ENCODE measurements at places on chromosomes 4 and X.

DNA sequence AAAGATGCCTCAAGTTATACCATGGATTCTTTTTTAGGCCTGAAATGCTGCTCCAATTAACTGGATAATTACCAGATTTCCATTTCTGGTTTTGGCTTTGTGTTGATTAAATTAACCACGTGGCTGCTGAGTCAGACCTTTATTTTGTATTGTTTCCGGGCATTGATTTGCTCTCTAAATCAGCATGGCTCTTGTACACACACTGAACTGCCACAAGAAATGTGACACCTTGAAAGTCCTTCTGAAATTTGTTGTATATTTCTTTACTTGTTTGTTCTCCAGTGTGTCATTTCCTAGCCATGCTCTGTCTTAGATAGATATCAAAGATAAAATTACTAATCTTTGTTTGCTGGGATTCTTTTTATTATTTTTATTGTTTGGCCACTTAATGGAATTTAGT is 11.7 kb downstream of the MTTP start:
- no peak for ATAC-seq

DNA sequence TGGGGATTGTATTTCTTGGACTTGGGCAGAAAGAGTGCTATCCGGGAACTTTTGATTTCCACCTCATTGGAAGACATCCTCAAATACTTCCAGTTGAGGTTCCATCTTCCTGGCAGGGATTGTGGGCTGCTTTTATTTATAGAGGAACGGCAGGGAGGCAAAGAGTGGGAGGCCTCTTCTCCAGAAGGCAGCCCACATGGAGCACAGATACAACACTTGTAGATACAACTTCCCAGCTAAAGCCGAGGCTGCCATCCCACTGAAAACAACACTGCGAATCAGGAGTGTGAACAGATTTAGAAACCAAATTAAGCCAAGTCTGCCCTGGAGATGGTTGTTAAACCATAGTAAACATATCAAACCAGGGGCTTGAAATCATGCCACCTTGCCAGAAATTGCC is 212.8 kb upstream of the PPARGC1A start:
- no peak for ATAC-seq

- no peak for ATAC-seq
Measured at GRCh38 chr4:7649741-7650531, 215.2 kb upstream of the PSAPL1 start.

DNA sequence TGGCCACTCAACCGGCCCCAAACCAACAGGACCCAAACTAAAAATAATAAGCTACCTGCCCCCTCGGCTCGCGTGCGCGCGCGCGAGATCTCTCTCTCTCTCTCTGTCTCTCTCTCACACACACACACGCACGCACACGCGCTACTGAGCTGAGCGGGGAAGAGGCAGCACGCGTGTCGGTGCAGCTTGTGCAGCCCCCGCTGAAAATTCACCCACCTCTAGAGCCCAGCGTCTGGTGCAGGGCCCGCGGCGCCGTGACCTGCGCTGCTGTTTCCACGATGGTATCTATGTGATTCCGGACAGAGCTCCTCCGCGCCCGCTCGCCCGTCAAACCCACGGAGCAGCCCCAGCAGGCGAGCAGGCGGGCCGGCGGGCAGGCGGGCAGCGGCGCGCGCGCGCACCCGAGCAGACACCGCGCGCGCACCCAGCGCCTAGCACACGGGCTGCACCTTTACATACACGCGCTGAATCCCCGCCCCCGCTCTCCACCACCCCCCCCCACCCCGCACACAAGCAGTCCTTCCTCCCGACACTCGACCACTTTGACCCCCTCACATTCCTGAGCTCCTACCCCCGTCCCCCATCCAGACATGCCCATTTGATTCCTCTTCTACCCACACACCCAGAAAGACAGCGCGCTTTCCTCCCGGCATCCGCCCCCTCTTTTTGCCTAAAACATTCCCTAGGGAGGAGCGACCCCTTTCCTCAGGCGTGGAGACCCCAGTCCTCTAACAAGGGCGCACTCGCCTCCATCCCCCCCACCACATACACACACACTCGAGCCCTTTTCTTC is 1.0 kb downstream of the SLITRK4 start:
- ATAC-seq = no peak

DNA sequence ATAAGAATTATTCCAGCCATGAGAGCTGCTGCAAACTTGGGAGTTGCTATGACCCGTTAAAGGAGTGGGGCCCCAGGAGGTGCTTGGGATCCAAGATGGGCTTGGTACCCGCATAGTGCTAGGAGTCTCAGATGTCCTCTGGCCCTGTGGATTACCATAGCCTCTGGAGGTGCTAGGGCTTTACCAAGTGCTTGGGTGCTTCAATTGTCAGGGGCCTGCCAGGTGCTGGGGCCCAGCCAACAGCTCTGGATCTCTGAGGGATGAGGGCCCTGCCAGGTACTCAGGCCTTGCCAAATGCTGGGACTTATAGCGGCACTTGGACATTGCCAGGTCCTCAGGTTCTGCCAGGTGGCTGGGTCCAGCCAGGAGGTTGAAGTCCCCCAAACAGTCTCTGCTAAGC is 32.0 kb upstream of the USP51 start:
- ATAC-seq = no peak

- ATAC-seq = no peak
Measured at GRCh38 chr4:99846891-99847290, 30.3 kb downstream of the DAPP1 start.

- no peak for ATAC-seq
Measured at GRCh38 chrX:151711787-151712186, 4.0 kb upstream of the FATE1 start.

DNA sequence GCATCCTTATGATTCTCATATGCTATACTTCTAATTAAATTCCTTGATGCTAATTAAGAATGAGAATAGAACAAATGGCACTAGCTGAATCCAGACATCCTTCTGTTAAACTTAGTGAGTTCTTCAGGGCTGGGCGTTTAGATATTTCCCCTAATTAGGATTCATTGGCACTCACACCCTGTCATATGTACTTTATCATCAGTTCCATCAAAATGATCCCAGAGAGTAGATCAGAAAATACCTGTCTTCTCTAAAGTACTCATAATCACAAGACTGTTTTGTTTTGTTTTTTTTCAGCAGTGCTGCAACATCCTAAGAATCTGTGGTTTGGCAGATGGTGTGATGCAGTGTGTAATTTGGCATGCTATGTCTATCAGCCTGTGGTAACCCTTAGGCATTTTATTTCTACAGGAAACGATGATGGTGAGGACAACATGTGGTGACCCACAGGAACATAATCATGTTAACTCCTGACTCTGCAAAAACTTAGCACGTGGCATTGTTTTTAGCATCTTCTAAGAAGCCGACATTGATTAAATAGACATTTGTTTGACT is 2528.4 kb downstream of the ARAP2 start:
- ATAC-seq = no peak

GRCh38 chrX:13469963-13470684 is 99.3 kb upstream of the EGFL6 start:
- ATAC-seq = peak; percentile 51

DNA sequence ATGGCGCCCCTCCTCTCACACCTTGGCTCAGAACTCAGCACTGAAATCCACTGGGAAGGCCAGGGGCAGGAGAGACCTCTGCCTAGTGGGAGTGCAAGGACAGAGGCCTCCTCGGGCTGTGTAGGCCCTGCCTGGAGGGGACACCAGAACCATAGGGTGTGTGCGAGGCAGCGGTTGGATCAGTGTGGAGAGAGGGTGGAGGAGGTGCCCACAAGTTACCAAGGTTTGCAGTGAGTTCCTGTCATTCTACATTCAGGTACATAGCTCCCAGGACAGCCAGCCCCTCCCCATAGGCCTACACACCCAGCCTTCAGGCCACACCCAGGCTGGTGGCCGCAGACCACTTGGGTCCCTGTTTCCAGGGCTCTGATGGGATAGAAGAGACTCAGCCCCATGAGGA is 19.2 kb upstream of the SPON2 start:
- ATAC-seq = peak; percentile 41

DNA sequence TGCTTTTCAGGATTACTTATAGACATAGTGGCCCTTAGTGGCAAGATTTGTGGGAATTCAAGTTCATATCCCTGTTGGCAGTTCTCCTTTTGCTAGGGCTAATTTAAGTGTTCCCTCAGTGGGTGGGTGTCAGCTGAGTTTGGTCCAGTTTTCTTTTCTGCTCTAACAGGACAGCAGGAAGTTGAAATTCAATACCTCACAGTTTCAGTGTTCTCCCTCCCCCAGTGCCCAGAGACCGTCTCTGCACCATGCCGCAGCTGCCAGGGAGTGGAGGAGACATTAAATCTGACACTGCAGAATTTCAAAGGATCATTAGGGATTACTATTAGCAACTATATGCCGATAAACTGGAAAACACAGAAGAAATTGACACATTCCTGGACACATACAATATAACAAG is 50.7 kb downstream of the UBE2NL start:
- ATAC-seq = no peak

DNA sequence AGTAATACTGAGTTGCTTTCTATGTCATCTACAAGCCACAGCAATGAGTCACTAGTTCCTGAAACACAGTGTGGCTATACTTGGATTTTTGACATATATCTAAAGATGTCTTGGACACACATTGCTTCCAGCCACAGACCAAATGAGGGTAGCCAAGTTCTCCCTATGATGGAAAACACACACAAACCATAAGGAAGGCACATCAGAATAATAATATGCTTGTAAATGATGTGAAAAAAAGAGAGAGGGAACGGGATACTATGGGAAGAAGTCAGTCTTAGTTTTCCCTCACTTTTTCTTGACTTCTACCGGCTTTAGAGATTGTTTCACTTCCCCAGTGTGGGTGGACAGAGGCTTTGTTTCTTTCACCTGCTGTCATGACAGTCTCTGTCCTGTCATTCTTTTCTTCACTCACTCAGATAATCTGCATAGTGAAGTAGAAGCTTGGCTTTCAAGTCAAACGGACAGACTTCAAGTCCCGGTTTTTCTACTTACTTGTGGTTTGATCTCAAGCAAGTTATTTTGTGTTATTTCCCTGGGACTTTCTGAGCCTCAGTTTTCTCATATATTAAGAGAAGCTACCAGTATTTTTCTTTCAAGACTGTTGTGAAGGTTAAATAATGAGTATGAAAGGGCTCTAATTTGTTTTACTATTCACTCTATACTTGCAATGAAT is 34.7 kb downstream of the P2RY10 start:
- ATAC-seq = no peak
